Left lobe of liver (tissue), 2 donors: ENCODE measurements at places on chromosomes 7 and 10.

DNA sequence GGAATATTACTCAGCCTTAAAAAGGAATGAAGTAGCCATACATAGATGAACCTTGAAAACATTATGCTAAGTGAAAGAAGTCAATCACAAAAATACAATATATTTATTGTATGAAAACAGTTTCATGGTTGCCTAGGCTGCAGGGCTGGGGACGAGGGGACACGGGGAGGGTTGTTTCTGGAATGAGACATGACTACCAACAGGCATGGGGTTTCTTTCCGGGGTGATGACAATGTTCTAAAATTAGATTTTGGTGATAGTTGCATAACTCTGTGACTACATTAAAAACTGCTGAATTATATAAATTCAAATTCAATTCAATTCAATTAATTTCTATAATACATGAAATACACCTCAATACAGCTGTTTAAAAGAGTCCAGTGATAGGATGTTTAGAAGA lies 88.0 kb downstream of the ARHGAP22 start:
- DNase-seq: no peak

GRCh38 chr7:106609416-106609815 lies 51.5 kb downstream of the CCDC71L start:
- no peak for DNase-seq

- no peak for DNase-seq
These were observed 183.6 kb downstream of the PFKFB3 start for GRCh38 chr10:6386346-6386745.

- DNase-seq: peak; percentile 53
These were observed 284.6 kb downstream of the KLF6 start for GRCh38 chr10:3500408-3500856.

- no peak for DNase-seq
These were observed 256.8 kb downstream of the CELF2 start for GRCh38 chr10:11274452-11274851.

DNA sequence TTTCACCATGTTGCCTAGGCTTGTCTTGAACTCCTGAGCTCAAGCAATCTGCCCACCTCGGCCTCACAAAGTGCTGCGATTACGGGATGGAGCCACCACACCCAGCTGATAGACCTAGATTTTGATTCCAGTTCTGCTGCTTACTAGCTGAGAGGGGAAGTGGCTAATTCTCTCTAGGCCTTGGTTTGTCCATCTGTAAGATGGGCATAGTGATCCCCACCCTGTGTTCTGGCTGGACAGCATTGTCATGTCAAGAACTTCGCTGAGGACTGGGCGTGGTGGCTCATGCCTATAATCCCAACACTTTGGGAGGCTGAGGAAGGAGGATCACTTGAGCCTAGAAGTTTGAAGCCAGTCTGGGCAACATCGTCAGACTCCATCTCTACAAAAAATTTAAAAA lies 17.4 kb upstream of the CCL24 start:
- no peak for DNase-seq
